ENCODE measurements at places on chromosomes 5 and 9. TPM values are rescaled to one million over a fixed set of nuclear protein-coding genes. Genes with fewer than 3 reads are reported as not detected.
A peak's percentile ranks its signal among the peaks of the same experiment; 100 is the strongest.

- DNase-seq = no peak
Measured at GRCh38 chr5:157038568-157039187, 20.2 kb downstream of the HAVCR1 start.

DNA sequence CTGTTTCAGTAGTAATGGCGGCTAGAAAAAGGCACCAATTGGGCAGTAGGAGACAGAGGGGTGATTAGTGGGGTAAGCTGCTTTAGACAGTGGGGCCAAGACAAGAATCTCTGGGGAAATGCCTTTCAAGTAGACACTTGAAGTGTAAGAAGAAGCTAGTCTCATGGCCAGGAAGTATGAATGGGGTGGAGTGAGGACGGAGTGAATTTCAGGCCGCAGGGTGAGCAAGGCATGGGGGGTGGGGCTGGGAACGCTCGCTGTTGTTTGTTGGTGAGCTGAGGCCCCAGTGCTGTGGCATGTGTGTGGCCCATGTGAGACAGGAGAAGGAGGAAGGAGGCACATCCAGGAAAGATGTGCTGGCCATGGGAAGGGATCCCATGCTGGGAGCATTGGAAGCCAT is 149.2 kb upstream of the NFIL3 start:
- DNase-seq = no peak

DNA sequence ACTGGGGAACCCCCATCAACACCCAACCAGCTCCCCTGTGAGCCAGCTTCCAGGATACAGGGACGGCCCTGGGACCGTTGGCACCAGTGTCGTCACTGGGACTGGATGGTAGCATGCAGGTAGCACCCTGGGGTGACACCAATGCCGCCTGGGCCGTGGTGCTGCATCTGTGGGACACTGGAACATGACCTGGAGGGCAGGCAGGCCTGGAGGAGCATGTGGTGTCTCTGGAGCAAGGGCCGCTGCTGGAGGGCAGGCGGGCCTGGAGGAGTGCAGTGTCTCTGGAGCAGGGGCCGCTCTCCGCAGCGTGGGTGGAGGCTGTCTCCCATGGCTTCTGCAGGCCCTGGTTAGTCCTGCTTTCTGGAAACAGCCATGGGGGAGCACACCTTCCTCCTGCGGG is 13.1 kb downstream of the LPCAT1 start:
- DNase-seq = peak; percentile 65

DNA sequence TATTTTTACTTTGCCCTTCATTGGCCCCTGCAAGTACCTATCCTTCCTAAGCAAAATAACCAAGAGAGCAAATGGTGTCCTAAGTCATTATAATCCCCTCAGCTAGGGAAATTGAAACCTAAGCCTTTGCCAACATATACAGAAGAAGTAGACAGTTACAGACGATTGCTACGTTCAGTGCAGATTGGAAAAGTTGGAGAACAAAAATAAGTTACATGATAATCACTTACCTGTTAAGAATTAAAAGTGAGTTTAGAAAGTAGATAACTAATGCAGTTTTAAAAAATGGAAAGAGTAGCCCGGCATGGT is 244.8 kb downstream of the MPDZ start:
- no peak for DNase-seq

- DNase-seq = no peak
Measured at GRCh38 chr5:31937226-31937625, 236.9 kb downstream of the GOLPH3 start.

DNA sequence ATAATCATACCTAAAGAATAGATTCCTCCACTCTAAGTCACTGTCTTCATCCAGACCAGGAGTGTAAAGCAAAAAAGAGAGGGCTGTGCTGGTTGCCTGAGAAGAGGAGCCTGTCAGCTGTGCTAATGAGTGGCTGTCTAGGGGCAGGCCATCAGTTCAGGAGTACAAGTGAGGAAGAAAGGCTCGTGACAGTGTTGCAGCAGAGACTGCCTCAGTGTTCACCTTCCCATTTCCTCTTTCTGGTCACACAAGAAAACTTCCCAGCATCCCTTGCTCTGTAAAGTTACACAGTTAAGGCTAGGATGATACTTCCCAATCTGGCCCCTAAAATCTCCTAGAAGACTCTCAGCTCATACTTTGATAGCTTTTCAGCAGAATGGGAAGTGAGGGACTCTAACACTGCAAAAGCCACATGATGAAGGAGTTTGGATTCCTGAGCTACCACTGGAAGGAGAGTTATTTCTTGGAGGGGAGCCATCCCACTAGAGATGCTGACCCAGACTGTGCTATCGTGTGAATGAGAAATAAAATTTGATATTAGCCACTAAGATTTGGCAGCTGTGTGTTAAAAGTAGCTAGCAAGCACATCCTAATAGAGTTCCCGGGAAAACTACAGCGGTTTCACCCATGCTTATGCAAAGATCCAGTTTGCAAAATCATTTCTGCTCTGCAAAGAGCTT is 67.1 kb downstream of the ADAMTS12 start:
- no peak for DNase-seq

GRCh38 chr5:151717416-151717815 is 30.7 kb upstream of the SPARC start:
- DNase-seq = no peak

Gene SYK
- 4.2 TPM for total RNA-seq

Gene PCDHB13
- total RNA-seq = 2.6 TPM

Gene EMB
- total RNA-seq = 15.4 TPM

Gene CLIC3
- 1.1 TPM for total RNA-seq

Gene BRD8
- total RNA-seq = 25.8 TPM

All from Right ventricle myocardium inferior (tissue), 1 donor.